ENCODE measurements at places on chromosomes 11 and 22. TPM values are rescaled to one million over a fixed set of nuclear protein-coding genes. Genes with fewer than 3 reads are reported as not detected.

The PANX2 gene
- total RNA-seq: 1.4 TPM

The ISX gene
- total RNA-seq: not detected

The KCTD14 gene
- not detected for total RNA-seq

The OLFML1 gene
- not detected for total RNA-seq

The DMC1 gene
- total RNA-seq: 14.4 TPM

The SLC17A6 gene
- not detected for total RNA-seq

The USH1C gene
- not detected for total RNA-seq

The MS4A12 gene
- total RNA-seq: not detected

The KCNJ5 gene
- not detected for total RNA-seq

The FGF4 gene
- not detected for total RNA-seq

The CPT1B gene
- total RNA-seq: 40.7 TPM

The GRIA4 gene
- total RNA-seq: not detected

The MS4A2 gene
- not detected for total RNA-seq
